HEK293T (cell line): ENCODE measurements at places on chromosomes 2 and 18.

- no peak for DNase-seq
Observed at GRCh38 chr2:43222475-43223309, 3.7 kb downstream of the ZFP36L2 start.

GRCh38 chr2:18268400-18268799 is 292.1 kb downstream of the RDH14 start:
- DNase-seq: no peak

DNA sequence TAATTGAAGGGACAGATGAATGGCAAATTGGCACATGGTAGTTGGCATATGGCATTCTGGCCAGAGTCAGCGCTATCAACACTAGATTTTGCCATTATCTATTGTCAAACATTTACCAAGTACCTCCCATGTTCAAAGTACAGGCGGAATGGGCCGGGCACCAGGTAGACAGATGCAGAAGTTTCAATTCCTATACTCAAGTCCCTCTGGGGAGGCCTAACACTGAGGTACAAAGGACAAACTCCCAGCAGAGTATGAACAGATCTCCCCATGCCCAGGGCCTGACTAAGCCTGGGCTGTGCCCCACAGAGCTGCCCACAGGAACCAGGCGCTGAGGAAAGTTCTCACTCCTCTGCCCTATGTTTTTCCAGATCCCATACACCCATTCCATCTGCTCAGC is 257.5 kb upstream of the KLHL29 start:
- DNase-seq: no peak

DNA sequence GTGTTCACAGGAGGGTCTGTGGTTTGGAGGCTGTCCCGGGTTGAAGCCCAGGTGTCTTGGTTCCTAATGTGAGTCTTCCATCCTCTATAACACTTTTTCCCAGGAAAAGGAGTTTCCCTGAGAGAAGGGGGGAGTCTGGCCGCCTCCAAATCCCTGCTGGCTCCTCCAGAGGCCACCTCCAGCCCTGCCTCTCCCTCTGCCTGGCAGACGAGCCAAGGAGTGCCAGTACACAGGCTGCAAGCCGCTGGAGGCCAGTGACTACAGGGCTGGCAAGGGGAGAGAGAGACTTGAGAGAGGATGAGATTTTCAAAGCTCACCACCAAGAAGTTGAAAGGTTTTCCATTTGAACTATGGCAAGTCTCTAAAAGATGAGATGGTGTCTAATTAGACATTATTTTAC is 154.2 kb upstream of the ID2 start:
- no peak for DNase-seq

GRCh38 chr2:236177967-236178889 is 10.0 kb upstream of the GBX2 start:
- DNase-seq: peak; percentile 67

GRCh38 chr2:68362749-68363148 is 2.3 kb upstream of the PLEK start:
- DNase-seq: no peak

DNA sequence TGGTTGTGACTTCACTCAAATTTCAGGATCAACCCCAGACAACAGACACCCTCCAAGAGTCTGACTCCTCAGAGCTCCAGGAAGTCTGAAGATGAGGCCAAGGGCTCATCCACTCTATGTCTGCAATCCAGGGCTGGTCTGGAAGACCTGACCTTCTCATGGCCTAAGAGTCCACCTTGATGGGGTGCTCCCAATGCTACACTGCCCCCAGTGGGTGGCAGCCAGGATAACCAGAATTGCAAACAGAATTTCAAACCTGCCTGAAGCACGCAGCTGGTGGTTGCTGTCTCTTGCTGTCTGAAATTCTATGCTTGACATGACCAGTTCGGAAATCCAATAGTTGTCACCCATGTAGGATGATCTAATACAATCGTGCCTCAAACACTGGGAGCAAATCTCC is 96.0 kb downstream of the UXS1 start:
- DNase-seq: peak; percentile 17

- no peak for DNase-seq
Observed at GRCh38 chr2:137156221-137156844, 391.0 kb downstream of the THSD7B start.

GRCh38 chr2:186772579-186772978 is 76.4 kb downstream of the ZSWIM2 start:
- DNase-seq: no peak

GRCh38 chr2:226791056-226791486 is 8.5 kb downstream of the IRS1 start:
- DNase-seq: peak; percentile 52

DNA sequence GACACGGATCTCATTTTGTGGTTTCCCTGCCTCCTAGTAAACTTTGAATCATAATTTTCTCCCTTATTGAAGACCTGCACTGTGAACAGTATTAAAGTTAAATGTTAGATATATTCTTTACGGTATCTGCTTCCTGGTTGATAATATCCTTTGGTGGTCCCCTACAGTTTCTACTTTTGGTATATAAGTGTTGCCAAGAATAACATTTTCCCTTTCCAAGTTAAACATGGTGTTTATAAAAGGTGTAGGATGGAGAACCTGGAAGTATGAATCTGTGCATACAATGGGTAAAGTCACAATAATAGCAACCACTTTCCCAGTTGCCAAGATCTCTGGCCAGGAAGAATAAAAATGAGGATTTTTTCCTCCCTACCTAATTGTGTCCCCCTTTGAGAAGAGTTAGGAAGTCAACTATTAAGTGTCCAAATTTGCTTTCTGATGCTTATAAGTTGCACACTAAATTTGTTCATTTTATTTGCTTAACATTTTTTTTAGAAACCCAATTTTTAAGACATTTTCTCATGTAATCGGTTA is 201.0 kb upstream of the STK17B start:
- DNase-seq: no peak

DNA sequence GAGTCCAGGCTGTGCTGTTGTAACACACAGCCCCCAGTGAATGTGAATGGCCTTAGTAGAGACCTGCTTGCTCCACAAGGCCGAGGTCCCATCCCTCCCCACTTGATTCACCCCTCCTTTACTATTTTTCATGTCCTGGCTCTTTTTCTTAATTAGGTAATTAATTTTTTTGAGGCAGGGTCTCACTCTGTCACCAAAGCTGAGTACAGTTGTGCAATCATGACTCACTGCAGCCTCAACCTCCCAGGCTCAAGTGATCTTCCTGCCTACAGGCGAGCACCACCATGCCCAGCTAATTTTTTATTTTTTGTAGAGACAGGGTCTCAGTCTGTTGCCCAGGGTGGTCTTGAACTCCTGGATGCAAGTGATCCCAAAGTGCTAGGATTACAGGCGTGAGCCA is 19.3 kb downstream of the FBLN7 start:
- no peak for DNase-seq

DNA sequence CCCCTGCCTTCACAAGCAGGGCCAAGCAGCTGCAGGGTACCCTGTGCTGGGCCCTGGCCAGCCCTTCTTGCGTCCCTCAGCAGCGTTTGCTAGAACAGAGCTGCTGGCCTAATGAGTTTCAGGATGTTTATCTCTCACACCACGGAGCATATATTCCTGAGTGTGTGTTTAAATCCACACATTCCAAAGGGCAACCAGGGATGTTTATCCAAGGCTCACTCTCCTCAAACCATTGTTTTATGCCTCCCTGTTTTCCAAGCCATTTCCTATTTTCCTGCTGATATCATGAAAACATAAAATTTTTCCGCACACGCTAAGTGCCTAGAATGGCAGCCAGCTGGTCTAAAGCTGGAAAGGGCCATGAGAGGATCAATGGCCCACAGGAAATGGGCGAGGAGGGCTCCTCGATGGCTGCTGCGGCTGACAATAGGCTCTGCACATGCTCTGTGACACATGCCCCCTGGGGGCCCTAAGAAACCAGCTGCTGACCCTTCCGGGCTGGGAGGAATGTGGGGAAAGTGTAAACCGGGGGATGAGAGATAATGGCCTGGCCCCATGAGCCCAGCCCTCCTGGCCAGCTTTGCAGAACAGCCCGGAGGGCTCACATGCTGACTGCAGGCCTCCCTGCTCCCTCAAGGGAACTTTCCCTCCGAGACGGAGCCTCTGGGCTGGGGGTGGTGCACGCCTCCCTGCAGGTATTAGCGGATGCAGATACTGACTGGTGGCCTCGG is 194.0 kb downstream of the NDUFA10 start:
- no peak for DNase-seq

- no peak for DNase-seq
Observed at GRCh38 chr18:52370841-52371240, 30.8 kb downstream of the DCC start.

- no peak for DNase-seq
Observed at GRCh38 chr18:30682672-30683071, 359.9 kb downstream of the DSC3 start.

DNA sequence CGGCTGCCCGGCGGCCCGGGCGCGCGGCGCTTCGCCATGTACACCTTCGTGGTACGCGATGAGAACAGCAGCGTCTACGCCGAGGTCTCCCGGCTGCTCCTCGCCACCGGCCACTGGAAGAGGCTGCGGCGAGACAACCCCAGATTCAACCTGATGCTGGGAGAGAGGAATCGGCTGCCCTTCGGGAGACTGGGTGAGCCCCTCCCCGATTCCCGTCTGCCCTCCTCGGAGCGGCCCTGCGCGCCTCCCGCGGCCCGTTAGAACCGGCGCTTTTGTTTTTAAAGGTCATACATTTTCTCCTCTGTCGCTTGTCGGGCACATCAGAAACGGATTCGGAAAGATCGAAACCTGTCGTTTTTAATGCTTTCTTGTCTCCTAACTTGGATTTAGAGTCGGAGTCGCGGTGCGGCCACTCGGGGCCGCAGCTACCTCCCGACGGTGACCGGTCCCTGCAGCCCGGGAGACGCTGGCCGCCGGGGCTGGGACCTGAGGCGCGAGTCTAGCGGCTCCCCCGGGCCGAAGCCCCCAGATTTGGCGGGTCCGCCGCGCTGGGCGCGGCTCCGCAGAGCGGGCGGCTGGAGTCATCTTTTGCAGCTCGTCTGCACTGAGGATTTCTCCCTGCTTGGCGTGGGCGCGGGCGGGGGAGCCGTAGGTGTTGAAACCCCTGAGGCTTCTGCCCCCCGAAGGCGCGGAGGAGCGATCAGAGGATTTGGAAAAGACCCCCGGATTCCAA is 519 bp downstream of the TTL start:
- peak; percentile 43 for DNase-seq

- no peak for DNase-seq
Observed at GRCh38 chr2:163859951-163860350, 124.1 kb upstream of the FIGN start.

GRCh38 chr2:51027442-51027841 is 4.5 kb downstream of the NRXN1 start:
- no peak for DNase-seq
